ENCODE measurements at places on chromosomes 16 and 17.

DNA sequence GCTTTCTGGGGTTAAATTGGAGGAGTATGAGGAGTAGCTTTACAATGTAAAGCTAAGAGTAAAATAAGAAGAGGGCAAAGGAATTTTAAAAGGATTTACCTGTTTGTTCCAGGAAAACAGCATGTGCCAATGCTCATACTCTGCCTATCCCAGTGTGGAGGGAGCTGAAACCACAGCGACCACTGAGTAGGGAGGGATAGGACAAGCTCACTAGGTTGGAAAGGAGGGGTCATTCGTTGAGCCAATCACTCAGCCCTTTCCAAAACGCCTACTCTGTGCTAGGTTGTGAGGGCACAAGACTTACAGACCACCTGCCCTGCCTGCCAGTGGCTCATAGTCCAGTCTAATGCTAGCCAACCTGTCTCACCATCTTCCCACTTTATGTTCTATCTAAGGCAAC lies 1.1 kb upstream of the DNAJC7 start:
- no peak for DNase-seq

GRCh38 chr17:61750656-61751055 lies 112.7 kb downstream of the BRIP1 start:
- DNase-seq, result no peak

DNA sequence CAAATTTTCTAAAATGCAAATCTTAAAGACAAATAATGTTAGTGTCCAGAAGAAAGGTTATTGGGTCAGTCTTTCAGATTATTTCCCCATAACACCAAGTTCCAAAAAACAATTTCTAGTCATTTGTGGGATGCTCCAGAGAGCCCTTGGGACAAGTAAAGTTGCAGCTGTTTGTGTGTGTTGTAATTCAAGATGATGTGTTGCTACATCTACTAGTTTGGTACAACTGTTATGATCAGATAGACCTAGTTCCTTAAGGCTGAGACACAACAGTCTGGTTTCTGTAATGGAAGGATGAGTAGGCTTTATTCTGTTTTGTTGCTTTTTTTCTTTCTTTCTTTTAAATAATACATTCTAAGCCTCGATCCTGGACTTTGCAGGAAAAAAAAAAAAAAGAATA lies 41.9 kb downstream of the PIGL start:
- DNase-seq, result no peak

DNA sequence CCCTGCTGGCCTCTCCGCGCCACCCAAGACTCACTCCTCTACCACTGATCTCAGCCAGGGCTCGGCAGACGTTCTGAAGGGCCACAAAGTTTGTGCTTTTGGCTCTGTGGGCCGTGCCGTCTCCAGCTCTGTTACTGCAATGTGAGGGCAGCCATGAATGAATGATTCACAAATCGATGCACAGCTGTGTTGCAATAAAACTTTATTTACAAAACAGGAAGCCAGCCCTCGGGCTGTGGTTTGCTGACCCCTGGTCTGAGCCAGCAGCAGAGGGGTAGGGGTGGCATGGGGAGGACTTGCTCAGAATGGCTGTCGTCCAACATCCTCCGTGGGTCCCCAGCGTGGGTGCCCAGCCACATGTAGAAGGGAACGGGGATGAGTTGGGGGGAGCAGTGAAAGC lies 63.0 kb upstream of the PVALEF start:
- DNase-seq, result no peak

DNA sequence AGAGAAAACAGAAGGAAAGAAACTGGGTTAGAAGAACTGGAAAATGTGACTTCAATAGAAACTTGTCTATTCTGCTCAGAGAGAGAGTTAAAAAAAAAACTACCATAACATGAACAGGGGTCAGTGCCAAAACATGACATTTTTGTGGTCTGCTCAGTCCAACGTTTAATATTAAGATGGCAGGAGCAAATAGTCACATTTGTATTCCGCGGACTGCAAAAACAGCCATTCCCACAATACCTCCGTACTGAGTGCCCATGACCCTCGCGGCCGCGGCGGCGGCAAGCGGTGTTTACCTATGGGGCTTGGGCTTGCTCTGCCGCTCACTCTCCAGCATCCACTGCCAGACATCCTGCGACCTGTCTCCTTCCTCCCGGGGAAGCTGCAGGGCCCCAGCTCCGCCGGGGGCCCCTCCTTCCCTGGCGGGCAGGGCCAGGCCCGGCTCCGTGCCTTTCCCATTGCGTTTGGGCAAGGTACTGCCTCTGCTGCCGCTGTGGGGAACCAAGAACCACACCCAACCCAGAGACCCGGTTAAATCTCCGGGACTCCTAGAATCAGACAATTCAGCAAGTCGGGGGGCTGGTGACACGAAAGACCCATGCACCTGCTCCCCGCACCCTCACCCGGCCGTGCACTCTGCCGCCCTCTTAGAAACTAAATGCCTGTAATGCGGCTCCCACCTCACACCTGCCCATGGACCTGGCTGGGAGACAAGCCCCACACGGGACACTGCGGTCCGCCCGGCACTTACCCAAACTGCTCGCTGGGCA lies 24.7 kb downstream of the AXIN2 start:
- DNase-seq, result no peak

- no peak for DNase-seq
These were observed 26.8 kb downstream of the DRC3 start for GRCh38 chr17:17999364-18000029.

- DNase-seq, result no peak
These were observed 6.1 kb upstream of the MXRA7 start for GRCh38 chr17:76716839-76717215.

GRCh38 chr16:54936201-54936978 lies 5.7 kb downstream of the IRX5 start:
- no peak for DNase-seq

GRCh38 chr17:43465049-43465448 lies 18.7 kb upstream of the DHX8 start:
- no peak for DNase-seq

- DNase-seq, result no peak
These were observed 88.6 kb downstream of the CACNG3 start for GRCh38 chr16:24344784-24345183.

- no peak for DNase-seq
These were observed 11.2 kb downstream of the NCBP3 start for GRCh38 chr17:3834811-3835210.

DNA sequence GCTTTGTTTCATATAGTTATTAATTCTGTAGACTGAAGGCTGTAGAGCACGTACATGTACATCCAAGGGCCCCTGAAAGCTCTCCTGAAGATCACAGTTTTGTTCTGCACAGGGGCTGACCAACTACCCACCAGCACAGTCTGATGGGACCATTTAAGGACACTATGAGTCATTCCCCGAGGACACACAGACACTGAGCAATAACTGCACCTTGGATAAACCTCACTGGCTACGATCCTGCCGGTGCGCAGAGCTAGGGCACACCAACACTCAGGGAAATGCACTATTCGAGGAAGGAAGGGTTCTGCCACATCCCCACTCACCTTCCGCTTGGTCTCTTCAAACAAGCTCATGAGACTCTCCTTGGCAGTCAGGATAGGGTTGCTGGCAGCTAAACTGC lies 20.3 kb downstream of the SMG6 start:
- DNase-seq, result no peak

DNA sequence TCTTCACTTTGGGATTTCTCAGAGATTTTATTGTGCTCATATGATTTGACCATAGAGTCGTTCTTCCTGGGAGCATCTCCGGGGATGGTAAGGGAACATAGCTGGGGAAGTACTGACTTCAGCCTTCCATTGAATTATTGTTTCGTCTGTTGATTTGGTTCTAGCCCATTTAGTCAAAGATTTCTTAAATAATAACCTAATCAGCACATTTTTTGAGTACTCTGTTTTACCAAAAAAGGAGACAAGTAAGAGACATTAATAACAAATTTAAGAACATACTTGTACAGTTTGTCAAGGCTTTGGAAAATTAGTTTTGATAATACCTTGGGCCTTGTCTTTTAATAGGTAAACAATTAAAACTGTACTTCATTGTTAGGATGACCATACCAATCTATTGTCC lies 78.0 kb downstream of the CDRT15 start:
- no peak for DNase-seq

DNA sequence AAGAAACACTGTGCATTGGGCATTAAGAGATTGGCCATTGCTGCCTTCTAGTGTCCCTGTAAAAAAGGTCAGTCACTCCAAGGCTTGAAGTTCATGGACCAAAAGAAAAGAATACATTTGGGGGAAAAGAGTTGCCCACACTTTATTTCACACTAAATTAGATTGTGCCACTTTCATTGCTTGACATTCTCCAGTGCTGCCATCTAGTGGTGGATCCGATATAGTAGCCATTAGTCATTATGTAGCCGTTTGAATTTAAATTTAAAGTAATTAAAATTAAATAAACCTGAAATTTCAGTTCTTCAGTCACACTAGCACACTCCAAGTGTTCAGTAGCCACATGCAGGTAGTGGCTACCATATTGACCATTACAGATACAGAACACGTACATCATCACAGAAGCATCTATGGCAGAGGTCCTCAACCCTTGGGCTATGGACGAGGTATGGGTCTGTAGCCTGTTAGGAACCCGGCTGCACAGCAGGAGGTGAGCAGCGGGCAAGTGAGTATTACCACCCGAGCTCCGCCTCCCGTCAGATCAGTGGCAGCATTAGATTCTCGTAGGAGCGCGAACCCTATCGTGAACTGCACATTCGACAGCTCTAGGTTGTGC lies 21.9 kb upstream of the CDH5 start:
- no peak for DNase-seq

DNA sequence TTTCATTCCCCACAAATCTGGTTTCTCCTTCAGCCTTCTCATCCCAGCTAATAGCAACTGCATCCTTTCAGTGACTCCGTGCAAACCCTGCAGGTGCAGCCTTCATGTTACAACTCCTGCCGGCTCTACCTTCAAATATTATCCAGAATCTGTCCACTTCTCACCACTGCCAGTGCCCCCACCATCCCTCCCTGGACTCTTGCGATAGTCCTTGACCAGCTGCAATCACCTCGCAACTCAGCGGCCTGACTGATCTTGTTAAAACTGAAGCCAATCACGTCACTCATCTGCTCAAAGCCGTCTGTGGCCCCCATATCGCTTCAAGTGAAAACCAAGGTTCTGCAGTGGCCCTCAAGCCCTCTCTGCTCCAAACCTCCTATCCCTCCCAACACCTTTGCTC lies 42.8 kb upstream of the KIFC3 start:
- no peak for DNase-seq

- DNase-seq, result no peak
These were observed 18.4 kb upstream of the EXOC7 start for GRCh38 chr17:76121932-76122430.

- no peak for DNase-seq
These were observed 96.9 kb downstream of the ADCY9 start for GRCh38 chr16:4019371-4019791.

GRCh38 chr17:6670999-6671398 lies 19.4 kb downstream of the C17orf100 start:
- no peak for DNase-seq

GRCh38 chr17:78785011-78785662 lies 3.1 kb upstream of the CYTH1 start:
- DNase-seq, result no peak

- DNase-seq, result no peak
These were observed 8.6 kb downstream of the HIC1 start for GRCh38 chr17:2063261-2064146.

GRCh38 chr17:38425744-38426143 lies 2.5 kb upstream of the ARHGAP23 start:
- no peak for DNase-seq

DNA sequence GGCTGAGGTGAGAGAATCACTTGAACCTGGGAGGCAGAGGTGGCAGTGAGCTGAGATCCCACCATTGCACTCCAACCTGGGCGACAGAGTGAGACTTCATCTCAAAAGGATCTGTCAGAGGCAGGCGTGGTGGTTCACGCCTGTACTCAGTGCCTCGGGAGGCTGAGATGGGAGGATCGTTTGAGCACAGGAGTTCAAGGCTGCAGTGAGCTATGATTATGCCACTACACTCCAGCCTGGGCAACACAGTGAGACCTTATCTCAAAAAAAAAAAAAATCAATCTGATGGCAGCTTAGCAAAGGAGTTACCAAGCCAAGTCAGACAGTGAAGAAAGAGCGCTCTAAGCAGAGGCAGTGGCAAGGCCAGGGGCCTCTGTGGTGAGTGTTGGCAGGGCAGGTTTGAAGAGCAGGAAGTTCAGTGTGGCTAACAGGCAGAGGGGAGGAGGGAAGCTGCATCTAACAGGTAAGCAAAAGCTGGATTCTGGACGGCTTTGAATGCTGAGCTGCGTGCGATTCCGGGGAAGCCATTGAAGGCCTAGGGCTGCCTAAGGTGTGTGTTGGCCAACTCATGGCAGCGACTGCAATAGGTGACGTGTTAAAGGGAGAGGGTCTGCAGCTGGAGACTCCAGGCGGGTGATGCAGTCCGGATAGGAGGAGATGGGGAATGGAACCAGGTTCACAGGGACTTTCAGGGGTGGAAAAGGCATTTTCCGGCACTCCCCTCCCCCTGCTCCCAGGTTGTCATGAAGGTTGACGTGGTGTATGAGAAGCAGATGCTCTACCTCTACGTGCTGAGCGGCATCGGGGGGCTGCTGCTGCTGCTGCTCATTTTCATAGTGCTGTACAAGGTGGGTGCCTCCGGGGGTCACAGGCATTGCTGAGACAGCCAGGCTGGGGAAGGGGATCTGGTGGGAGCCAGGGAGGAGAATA lies 7.0 kb downstream of the ZNF768 start:
- no peak for DNase-seq

- DNase-seq, result no peak
These were observed 18.1 kb downstream of the CHMP1A start for GRCh38 chr16:89639385-89639784.

DNA sequence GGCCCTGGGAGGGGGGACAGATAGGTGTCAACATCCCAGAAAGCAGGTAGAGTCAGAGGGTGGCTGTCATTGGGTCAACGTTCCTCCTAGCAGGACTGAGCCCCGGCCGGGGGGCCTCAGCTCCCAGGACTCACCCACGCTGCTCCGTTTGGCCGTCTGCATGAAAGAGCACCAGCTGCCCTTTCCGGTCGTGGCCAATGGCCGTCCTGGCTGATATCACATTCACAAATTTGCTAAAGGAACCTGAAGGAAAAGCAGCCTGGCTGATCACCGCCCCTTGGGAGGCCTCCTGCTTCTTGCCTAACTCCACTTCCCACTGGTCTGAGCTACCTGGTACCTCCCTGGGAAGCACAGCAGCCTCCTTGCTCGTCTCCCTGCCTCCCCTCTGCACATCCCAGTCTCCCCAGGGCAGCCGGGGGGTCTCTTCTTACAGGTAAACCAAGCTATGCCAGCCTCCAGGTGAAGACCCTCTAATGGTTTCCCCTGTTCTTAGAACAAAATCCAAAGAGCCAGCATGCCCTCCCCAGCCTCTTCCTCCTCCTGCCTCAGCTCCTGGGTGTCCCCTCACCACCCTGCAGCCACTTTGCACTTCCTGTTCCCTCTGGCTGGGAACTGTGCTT lies 3.4 kb downstream of the NAGPA start:
- no peak for DNase-seq
